ENCODE measurements at places on chromosomes 2 and 18.

DNA sequence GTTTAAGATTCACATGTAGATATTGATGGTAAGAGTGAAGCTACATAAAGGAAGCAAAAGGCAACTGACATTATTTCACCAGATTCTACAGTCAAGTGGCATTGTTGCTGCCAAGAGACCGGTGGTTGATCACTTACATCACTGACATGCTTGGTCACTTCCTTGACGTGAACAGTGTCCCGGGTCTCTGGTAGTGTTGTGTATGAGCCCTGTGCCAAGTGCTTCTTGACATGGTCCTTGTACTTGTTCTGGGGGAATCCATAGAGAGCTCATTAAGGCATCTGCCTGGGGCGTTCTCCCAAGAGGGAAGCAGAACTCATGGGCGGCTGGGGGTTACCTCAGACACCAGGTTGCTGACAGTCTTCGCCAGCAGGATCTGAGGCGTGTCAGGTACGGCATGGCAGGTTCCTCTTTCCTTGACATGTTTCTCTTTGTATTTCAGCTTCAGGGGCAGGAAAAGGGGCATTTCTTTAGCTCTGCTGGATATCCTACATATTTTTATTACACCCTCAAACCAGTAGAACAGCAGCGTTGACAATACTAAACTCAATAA, 116.2 kb downstream of the RIF1 start:
- no peak for DNase-seq

DNA sequence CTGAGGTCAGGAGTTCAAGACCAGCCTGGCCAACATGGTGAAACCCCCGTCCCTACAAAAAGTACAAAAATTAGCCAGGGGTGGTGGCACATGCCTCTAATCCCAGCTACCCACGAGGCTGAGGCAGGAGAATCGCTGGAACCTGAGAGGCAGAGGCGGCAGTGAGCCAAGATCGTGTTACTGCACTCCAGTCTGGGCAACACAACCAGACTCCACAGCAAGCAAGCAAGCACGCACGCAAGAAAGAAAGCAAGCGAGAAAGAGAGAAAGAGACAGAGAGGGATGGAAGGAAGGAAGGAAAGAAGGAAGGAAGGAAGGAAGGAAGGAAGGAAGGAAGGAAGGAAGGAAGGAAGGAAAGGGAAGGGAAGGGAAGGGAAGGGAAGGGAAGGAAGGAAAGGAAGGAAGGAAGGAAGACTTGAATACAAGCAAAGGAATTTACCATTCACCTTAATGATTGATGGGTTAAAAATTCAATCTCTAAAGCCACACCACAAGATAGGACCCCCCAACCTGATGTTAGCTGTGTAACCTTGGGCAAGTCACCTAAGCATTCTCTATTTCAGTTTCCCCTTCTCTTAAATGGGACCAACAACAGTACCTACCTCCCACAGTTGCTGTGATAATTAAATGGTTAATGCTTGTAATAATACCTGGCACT, 181.7 kb downstream of the ATAD2B start:
- no peak for DNase-seq

GRCh38 chr2:67726416-67726815, 329.3 kb downstream of the ETAA1 start:
- DNase-seq = no peak

DNA sequence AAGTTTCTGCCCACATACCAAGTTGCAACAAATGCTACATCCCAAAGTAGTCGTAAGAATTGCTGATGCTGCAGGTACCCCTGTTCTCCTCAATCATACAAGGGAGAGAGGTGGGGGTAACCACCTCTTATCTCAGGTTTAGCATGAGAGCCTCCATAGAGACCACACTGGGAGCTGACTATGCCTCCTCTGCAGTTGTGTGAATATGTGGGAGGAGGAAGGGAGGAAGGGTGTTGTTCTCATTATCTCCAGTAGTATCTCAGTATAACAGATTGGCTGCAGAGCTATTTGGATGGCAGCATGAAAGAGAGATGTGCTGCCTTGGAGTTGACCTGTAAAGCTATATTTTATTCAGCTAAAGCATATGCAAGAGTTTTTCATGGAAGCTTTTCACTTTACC, 690.7 kb downstream of the KCNJ3 start:
- no peak for DNase-seq

DNA sequence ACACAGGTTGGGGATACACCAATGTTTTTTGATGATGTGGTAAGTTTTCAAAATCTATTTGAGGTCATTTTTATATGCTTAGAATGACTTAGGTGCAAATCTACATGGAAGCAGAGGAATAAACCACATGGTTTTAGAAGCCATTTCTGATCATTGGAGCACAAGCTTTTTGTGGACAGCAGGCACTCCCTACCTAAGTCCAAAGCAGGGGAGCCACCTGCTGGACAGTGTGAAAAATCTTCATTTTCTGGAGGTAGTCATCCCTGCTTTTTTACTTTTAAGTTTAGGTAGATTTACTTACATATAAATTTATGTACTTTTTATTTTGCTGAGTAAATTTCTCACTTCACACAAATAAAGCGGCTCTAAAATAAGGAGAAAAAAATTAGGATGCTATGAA, 323.2 kb downstream of the PLCL1 start:
- peak; percentile 10 for DNase-seq

DNA sequence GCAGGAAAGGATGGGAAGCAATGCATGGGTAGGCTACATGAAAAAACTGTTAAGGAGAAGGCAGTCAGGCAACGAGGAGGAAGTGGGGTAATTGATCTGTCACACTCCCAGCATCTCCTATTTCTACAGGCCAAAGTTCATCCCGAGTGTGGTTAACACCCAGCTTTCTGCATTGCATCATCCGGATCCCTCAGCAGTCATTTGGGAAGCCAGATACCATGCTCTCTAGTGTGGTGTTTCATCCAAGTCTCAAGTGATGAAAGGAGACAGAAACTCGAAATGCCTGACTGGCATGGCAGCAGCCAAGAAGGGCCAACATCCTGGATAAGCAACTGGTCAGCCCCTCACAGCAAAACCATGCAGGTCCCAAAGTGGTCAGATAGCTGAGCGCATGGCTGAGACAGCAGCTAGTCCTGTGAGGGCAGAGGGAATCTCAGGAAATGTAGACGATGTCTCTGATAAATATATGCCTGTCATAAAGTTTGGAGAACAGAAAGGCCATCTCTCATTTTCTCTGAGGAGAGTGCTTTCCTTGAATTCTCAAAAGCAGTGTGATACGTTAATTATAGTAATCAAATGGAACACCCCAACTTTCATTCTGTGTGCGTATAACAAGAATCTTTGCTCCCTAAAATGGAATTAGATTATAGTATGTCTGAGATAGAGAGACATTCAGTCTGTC, 24.8 kb upstream of the HNRNPA3 start:
- DNase-seq = no peak
